T-helper 2 cell (primary cell): ENCODE measurements at places on chromosomes 2 and 18.

DNA sequence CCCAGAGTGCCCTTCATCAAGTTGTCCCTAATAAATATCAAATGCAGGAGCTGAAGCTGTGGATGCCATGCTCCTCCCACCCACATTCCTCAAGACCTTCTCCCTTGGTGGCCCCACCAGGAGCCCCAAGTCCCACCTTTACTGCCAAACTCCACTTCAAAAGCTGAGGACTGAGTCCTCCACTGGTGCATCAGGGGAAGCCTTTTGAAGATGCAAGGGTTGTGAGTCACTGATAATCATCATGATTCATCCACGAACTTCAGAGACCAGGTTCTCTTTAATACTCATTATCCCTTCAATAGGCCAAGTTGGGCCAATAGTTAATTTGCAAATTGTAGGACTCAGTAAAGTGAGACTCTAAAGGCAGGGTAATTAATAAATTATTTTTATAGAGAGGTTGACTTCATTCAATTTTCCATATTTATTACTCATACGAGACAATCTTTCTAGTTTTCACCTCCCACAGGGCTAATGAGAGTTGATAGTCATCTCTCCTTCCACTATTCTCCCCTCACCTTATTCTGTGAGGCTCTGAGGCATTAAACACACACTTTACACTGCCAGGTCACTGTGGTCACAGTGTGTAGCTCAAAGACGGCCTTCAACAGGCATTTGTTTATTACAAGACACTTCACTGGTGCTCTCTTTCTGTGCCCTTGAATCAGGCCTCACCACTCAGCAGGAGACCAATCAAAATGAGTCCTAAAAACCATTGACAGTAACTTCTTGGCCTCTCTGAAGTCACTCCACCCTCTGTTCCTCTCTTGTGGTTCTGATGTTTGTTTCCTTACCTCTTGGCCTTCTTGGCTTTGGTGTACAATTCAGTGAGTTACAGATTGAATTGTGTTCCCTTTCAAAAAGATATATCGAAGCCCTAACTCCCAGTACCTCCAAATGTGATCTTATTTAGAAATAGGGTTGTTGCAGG lies 99.9 kb downstream of the TRIB2 start:
- no peak for DNase-seq

DNA sequence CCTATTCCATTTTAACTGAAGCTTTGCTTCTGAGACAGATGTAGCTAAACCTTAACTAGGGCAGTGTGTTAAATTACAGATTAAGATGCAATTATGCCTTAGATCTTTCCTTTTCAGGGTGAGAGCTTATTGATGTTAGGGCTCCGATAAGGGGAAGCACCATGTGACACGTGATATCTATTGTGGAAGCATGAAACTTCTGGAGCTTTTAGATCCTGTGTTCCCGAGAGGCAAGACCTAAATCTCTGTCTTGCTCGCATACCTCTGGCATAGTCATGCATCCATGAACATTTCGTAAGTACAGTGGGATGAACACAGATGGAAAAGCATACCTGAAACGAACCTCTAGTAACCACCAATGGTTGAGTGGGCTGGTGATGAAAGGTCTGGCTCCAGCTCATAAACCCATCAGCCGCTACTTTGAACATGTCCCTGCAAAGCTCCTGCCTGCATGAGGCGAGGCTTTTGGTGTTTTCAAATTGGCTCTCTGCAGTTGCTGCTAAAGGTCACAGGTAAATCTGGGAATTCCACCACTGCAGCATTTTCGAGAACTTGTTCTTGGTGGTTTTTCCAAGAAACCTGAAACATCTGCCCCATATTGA lies 3.7 kb upstream of the NRP2 start:
- DNase-seq = no peak

GRCh38 chr2:223148516-223148915 lies 96.5 kb downstream of the KCNE4 start:
- DNase-seq = no peak

- no peak for DNase-seq
These were observed 148.2 kb upstream of the ITGA4 start for GRCh38 chr2:181308766-181309515.

- no peak for DNase-seq
These were observed 107.6 kb upstream of the MAP3K20 start for GRCh38 chr2:172968061-172968469.

GRCh38 chr2:132651115-132652045 lies 18.6 kb downstream of the LYPD1 start:
- no peak for DNase-seq

- no peak for DNase-seq
These were observed 345.5 kb upstream of the DSEL start for GRCh38 chr18:67862069-67862468.

DNA sequence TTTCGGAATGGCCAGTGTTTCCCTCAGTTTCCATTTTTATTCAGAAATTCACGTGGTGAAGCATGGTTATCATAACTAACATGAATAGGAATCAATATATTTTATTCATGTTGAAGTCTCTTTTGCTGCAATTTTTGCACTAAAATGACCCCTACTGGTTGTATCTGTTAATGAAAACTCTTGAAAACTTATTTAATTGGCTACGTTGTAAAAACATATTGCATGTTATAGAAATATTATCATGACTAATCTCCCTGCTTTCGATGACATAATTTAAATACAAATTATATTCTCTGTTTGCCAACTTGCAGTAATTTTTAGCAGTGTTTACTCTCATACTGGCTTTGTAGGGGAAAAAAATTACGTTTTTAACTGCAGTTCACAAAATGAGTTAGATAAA lies 3.5 kb downstream of the CRIM1 start:
- no peak for DNase-seq

- no peak for DNase-seq
These were observed 12.0 kb upstream of the MC5R start for GRCh38 chr18:13811993-13812392.

DNA sequence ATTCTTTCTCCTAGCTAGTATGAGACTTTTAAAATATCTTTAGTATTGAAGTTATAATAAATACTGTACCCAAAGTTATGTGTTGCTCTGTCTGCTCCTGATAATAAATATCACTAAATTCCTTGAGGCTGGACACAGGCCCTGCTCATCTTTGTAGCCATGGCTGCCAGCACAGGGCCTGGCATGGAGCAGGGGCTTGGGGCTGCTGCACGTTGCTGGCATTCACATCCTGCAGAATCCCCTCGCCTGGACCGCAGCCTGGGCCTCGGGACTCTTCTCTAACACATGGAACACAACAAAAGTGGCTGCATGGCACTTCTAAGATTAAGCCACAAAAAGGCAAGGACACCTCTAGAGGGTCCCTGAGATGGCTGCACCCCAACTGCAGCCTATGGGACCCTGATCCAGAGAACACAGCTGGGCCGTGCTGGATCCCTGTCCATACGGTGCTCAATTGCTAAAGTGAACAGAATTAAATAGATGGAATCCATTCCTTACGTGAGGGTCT lies 477.5 kb upstream of the MYT1L start:
- DNase-seq = no peak

DNA sequence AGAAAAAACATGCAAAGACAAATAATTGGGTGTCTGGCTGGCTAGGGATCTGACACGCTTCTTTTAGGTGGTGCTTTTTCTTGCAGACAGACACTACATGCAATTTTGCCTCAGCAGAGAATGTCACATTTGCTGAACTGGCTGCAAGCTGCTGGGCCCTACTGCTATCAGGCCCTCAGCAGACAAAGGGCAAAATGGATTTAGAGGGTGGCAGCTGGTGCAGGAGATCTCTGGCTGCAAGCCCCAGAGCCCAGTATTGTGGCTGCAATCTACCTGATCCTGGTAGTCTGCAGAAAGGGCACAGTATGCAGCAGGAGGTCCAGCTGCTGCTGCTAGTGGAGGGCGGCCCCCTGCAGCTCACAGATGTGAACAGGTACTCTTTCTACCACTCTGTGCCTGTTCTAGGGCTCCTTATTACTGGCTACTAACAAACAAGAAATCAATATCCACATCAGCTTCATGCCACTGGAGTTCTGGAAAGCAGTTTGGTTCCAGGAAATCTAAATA lies 796.7 kb upstream of the CELF4 start:
- DNase-seq = no peak

DNA sequence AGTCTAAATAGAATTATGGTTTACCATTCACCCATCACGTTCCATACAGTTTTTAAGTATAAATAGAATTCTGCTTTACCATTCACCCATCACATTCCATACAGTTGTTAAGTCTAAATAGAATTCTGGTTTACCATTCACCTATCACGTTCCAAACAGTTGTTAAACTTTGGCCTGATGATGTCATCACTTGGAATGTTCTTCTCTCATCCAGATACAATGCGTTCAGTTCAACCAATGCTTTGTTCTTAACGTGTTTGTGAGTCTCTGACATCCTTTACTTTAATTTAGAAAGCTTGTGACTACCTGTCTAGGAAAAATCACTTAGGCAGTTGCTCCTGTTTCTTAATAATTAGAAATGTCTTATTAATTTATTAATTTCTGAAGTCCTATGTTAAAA lies 236.3 kb upstream of the RASGRP3 start:
- no peak for DNase-seq

- no peak for DNase-seq
These were observed 492.9 kb upstream of the ZEB2 start for GRCh38 chr2:145012806-145013205.

GRCh38 chr2:17617955-17618354 lies 77.5 kb downstream of the VSNL1 start:
- DNase-seq = no peak

DNA sequence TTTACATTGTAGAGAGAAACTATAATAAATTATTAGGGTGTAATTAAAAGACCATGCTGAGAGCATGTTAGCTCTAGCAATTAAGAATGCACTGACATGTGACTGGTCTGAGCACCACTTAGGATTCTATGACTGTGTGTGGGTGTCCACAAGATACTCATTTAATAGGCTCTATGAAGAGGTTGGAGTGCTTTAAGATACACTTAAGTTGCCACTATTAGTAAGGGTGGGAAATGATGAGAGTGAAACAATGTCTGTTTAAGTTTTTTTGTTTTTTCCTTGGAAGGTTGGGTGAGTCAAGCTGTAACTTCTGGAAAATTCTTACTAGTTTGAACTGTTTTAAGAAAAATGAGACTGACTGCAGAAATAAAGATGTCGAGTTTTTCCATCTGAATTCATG lies 1.8 kb upstream of the FAP start:
- no peak for DNase-seq

DNA sequence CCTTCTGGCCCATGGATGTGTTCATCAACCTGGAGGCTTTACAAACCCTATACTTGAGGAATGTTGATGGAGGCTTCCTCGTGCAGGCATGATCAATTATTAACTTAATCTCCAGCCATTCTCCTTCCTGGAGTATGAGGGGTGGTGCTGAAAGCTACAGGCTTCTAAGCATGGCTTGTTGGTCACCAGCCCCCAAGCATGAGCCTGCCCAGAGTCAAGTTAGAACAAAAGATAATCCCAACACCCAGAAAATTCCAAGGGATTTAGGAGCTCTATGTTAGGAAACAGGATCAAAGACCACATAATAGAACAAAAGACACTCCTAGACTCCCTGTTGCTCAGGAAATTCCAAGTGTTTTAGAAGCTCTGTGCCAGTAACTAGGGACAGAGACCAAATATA lies 63.1 kb downstream of the FAM171B start:
- no peak for DNase-seq

DNA sequence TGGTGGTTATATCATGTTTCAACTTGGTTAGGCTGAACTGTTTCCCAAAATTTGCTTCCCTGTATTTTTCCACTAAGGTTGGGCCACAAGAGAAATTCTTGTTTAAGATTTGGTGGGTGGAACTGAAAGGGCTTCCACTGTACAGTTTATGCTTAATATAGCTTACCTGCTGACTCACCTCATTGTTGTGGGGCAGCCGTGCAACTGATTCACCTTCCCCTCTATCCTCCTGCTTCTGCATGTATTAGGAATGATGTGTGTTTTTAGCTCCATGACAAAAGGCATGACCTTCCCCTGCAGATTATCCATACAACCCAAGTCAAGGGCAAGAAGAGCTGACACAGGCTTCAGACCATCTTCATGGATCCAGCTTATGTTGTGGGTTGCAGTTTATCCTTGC lies 98.4 kb upstream of the GULP1 start:
- DNase-seq = no peak

DNA sequence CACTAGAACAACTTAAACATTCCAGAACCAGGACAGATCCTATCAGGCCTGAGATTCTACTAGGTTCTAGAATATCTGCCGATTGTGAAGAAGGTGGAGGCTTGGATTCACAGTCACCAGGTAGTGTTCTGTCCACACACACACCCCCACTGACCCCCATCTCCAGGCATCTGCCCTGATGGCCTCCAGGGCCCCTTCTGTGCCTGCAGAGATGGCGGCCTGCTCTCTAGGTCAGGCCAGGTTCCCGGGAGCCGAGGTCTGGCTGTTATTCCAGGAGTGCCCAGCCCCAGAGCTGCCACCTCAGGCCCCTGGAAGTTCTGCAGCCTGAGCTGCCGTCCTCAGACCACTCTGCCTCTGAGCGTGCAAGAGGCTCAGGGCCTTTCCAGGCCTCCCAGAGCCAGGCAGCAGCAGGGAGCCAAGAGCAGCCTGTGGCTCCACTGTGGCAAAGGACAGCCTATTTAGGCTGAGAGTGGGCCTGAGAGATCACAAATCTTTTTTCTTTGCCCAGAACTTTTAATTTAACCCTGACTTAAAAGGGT lies 96.2 kb upstream of the ASAP2 start:
- no peak for DNase-seq

DNA sequence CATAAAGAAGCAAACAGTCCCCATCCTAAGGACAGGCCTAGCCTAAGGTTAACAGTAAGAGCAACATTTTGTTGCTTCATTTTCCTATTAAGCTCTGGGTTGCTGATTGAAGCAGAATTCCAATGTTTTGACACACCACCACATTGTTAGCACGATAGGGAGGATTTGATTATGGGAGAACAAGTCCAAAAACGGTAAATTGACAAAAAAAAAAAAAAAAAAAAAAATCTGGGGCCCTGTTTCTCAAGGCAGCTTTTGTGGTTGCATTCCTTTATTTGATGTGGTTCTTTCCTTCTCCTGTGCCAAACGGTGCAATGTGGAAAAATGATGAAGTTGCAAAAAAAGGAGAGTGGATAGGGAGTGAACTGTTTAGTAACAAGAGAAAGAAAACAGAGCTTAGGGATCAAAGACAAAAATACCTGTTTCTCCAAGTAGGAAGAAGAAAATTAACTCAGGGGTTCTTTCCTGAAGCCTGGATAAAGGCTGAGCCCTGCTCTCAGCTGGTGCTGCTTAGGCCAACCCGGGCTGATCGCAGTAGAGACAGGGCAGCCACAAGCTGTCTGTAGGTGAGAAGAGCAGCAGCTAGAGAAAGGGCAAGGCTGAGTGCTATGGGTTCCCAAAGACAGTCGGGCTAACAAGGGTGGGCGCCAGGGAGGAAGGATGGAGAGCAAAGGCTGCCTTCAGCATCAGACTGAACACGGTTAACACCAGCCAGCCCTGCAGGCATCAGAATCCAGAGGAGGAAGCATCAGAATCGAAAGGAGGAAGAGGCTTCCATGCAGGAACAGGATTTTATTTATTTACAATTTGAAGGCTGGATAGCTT lies 167.8 kb upstream of the FOSL2 start:
- DNase-seq = no peak

DNA sequence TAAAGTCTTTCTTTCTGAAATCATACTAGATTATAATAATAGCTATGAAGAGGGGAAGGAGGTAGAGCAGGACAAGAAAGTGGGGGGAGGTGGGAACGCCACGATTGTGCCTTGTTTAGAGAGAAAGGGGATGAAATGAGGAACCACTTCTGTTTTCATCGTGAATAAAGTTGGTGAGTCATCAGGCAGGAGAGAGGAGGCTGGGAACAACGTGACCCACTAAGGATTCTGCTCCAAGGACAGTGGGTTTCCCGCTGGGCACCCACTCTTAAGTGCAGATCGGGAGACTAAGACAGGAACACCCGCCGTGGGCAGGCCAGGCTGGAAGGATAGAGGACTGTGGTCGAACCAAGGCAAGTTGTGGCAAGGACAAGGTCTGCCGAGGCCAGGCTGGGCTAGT lies 158.2 kb downstream of the L3MBTL4 start:
- no peak for DNase-seq
